Stimulated activated CD8-positive, alpha-beta memory T cell treated with anti-CD3 and anti-CD28 coated beads, Interleukin-4, amount 100 ng/mL, for 1 hour (primary cell): ENCODE measurements at places on chromosomes 2 and 18.

GRCh38 chr2:3041246-3041645 is 336.4 kb downstream of the EIPR1 start:
- no peak for DNase-seq

DNA sequence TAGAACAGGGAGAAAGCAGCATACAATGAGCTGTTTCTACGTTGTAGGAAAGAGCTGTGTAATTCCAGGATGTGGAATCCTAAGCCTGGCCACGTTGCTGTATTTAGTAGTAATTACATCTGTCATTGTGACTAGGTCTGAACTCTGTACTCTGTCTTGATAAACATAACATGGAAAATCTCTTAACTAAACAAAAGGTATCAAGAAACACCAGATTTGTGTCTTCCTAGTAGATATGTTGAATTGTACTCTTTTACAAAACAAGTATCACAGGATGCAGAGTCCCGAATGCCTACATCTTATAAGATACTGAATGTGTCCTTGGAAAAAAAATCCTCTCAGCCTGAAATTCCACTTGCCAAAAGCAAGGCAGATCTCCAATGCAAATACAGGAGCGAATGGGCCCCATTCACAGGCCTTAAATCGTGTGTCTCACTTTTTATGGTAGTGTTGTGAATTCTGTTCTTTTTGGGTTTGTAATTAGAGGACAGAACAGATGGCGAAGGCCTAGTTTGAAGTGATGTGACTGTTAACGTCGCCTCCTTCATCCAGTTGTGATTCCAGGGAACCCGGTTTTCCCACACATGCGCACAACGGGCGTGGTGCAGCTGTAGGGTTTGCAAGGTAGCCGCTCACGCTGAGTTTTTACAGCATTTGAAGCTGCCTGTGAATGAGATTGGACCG is 246.5 kb downstream of the GBX2 start:
- no peak for DNase-seq

DNA sequence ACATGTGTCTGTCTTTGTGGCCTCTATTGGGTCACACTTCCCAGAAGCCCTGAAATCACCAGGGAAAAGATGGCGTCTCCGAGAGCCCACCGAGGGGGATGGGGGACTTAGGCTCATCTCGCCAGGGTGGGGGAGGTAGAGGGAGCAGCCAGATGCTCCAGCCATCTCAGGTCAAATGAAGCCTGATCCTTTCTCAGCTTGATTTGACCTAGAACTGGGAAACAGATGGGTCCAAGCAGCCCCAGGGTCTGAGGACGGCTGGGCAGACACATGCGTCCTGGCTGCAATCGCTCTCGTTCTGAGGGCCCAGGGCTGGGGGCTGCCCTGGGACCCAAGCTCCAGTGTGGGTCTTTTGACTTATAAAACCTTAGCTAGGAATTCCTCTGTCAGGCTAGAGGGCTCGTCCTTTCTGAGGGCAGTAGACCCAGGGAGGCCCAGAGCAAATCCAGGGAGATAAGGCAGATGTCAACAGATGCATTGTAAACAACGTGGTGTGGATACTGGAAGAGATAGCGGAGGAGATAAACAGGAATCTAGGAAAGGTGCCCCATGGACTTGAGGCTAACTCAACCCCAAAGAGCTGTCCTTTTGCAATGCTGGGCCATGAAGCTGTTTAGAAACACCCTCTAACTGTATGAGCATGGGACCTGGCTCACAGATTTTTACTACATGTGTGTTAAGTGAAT is 127.7 kb downstream of the MYCN start:
- DNase-seq: no peak

- no peak for DNase-seq
Observed at GRCh38 chr2:74406035-74406434, 15.4 kb downstream of the C2orf81 start.

DNA sequence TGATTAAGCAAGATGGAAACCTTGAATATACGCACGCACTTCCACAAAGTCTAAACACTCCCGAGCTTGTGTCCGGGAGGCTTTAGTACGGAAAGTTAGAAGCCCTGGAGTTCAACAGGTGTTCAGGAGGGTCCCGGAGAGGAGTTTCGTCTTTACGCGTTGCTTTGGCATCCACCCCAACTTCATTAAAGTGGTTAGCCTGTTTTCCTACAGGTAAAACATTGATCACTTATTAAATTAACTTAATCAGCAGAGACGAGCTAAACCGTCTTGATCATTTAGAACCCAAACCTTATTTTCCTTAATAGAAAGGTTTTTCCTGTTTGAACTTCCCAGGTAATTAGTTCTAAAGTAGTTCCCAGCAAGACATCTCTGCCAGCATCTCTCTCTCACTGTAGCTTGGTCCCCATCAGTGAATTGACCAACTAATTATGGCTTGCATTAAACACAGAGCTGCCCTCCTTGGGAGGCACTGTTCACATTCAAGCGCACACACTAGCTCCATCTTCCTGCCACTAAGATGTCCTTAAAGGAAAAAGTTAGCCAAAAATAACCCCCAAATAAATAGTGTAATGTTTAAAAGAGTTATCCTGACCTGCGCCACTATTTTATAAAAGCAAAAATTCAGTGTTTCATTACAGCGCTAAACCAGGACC is 1.4 kb downstream of the NPAS2 start:
- no peak for DNase-seq

DNA sequence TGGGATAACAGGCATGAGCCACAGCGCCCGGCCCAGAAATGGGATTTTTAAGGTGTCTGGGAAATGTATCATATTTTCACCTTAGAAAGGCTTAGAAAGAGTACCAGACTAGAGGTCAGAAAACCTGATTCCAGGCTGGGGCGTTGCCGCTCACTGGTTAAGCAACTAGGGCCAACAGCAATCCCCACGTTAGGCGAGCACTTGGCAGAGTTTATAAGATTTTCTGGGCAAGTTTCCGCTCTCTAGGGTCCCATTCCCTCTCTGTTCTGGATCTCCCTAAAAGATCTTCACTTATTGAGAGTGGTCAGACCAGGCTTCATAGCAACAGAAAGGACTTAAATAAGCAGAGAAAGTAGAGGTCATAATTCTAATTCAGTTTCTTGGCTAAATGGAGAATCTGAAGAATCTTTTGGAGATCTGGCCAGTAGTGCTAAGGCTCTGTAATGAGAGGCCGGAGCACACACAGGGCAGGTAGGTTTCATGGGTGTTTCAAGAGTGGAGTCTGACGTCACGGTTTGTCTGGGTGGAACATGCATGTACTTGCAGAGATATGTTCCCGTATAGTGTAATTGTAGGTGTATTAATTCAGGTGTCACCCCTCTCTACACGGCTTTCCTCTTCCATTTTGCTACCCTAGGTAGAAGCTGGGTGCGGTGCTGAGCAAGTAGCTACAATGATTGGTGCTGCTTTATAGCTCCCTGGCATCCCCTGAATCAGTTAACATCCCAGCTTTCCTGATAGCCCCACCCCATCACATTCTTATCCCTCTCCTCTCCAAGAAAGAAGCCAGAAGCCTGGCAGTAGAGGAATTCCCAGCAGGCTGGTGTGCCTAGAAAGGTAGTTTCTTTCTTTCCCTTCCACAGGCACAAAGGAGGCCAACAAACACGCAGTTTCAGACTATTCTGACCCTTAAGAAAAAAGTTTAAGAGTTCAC is 4.4 kb upstream of the SMAD7 start:
- no peak for DNase-seq
